ENCODE measurements at places on chromosomes 11 and 22.

DNA sequence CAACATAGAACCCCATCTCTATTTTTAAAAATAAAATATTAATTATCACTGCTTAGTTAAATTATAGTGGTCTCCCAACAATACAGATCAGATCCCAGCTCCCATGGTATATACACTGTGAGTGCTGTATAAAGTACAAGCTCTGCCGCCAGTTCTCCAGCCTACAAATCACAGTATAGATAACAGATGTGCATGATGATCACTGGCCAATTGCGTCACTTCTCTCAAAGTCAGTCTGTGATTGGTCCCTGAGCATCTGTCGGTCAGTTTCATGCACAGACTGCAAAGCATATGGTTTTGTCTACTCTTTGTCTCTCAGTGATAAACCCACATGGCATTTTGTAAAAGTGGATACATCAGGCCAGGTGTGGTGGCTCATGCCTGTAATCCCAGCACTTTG is 15.7 kb downstream of the PPARA start:
- H3K4me3 ChIP-seq = no peak overlapping the region
- H3K36me3 ChIP-seq = peaks cover 5% of the 10 kb centered on the region
- H3K4me1 ChIP-seq = peaks cover 7% of the 10 kb centered on the region
- DNase-seq = no peak

- no peaks in the 10 kb centered on the region for H3K4me1 ChIP-seq
- no peaks in the 10 kb centered on the region for H3K27me3 ChIP-seq
Measured at GRCh38 chr22:19786264-19786585, 25.6 kb downstream of the TBX1 start.

GRCh38 chr22:21946262-21946925 is 6.3 kb downstream of the PPM1F start:
- peak overlapping the region; percentile 65 for H3K27ac ChIP-seq
- H3K36me3 ChIP-seq = no peaks in the 10 kb centered on the region
- no peak for DNase-seq
- no peaks in the 10 kb centered on the region for H3K27me3 ChIP-seq
- peaks cover 42% of the 10 kb centered on the region for H3K4me1 ChIP-seq
- H3K4me3 ChIP-seq = no peak overlapping the region

- no peaks in the 10 kb centered on the region for H3K27me3 ChIP-seq
- H3K4me1 ChIP-seq = peaks cover 25% of the 10 kb centered on the region
- H3K27ac ChIP-seq = no peak overlapping the region
- no peak overlapping the region for H3K4me3 ChIP-seq
Measured at GRCh38 chr22:22929381-22930221, 42.0 kb downstream of the IGLL5 start.

DNA sequence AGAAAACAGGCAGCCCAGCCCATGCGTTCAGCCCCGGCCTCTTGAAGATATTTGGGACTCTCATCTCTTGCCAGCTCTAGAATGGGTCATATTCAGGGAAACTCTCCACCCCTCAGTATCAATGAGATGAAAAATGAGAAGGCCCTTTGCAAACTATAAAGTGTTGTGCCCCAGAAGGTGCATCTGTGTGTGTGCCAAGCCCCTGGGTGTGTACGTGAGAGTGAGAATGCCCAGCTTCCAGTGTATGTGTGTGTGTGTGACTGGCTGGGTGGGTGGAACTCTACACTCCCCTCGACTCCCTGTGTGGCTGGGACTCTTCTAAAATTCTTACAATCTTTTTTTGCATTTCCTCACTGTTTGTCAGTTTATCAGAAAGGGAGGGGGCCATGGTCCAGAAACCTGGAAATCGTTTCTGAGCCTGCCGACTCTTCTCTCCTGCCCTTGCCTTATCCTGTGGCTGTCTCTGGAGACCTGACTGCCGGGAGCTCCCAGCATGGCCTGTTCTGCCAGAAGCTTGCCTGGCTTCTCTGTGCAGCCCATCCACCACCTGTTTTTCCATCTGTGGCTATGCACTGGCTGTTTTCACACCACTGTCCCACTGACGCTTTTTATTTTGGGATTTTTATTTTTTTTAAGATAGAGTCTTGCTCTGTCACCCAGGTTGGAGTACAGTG is 1.2 kb downstream of the P2RY6 start:
- H3K27me3 ChIP-seq = peaks cover 28% of the 10 kb centered on the region
- H3K4me3 ChIP-seq = no peak overlapping the region
- H3K27ac ChIP-seq = no peak overlapping the region
- H3K36me3 ChIP-seq = no peaks in the 10 kb centered on the region
- DNase-seq = no peak
- H3K4me1 ChIP-seq = no peaks in the 10 kb centered on the region

DNA sequence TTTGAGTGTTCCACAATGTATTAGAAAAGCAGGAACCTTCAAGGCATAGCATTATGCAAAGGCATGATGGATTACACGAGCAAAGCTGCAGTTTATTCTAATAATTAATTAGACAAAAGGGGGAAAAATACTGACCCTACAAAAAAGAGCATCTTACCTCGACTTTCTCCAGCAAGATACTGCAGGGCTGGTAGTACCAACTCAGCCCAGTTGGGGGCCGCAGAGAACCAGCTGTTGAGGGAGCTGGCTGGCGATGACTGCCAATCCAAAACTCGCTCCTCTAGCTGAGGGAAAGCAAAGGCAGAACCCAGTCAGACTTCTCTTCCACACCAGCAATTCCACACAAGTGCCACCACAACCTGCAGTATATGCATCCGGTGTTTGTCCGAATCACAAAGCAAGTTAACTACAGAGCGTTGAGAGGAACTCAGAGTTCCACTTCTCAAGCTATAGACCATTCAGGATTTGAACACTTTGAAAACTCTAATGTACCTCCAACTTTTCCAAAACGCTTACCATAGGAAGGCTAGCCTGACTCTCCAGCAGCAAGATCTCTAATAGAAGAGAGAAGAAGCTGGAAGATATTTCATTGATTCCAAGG is 13.7 kb downstream of the NFRKB start:
- no peak overlapping the region for H3K27ac ChIP-seq
- no peak overlapping the region for H3K4me3 ChIP-seq
- no peak for DNase-seq
- no peaks in the 10 kb centered on the region for H3K27me3 ChIP-seq
- peaks cover 5% of the 10 kb centered on the region for H3K4me1 ChIP-seq
- H3K36me3 ChIP-seq = peaks cover 56% of the 10 kb centered on the region

DNA sequence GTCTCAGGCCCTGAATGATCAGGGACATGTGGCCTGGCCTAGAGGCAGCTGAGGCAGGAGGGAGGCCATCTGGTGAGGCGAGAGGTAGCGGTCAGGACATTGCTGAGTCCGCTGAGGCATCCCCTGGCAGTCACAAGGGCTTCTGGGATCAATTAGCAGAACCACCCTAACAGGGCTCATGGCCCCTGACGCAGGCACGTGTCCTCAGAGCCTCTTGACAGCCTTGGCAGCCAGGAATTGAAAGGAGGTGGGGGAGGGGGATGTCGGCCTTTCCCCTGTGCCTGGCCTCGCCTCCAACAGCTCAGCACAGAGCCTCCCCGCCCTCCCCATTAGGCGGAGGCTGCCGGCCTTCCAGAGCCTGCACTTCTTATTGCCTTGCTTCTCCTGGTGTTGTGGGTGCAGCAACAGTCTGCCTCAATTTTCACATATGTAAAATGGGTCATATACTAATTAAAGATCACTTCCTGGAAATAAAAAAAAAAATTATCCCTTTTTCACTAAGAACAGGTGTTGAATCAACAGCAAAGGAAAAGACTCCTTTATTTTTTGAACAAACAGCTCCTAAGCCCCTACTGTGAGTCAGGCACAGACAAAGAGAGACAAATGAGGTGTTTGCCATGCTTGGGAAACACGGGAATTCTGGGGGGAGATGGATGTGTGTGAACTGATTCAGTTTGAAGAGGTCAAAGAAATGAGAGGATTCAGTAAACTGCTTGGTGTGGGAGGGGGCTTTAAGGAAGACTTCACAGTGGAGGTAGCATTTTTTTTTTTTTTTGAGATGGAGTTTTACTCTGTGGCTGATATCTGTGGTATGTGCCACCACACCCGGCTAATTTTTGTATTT is 55.3 kb downstream of the NFAM1 start:
- no peak overlapping the region for H3K27ac ChIP-seq
- H3K36me3 ChIP-seq = peaks cover 2% of the 10 kb centered on the region
- H3K27me3 ChIP-seq = no peaks in the 10 kb centered on the region
- peaks cover 5% of the 10 kb centered on the region for H3K4me1 ChIP-seq
- DNase-seq = no peak

GRCh38 chr22:49586244-49586748 is 241.4 kb downstream of the BRD1 start:
- H3K27me3 ChIP-seq = no peaks in the 10 kb centered on the region
- no peak overlapping the region for H3K27ac ChIP-seq
- H3K36me3 ChIP-seq = peaks cover 3% of the 10 kb centered on the region
- no peak overlapping the region for H3K4me3 ChIP-seq

DNA sequence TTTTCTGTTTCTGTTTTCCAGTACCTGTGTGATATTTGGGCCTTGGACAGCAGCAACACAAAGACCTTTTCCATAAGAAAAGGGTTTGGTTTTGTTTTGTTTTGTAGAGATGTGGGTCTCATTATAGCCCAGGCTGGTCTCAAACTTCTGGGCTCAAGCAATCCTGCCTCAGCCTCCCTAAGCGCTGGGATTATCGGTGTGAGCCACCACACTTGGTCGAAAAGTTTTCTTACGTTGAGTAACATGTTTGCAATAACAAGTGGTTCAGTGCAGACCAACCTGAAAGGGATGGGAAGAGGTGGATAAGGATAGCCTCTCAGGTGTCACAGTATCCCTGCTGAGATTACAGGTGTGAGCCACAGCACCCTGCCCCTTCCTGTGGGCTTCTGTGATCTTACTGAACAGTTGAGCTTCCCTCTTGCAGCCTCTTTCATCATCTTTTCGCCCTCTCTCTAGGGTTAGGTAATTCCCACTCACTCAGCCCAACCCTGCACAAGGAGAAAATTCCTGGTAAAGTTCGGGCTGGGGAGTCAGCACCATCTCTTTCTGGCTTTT is 3.5 kb upstream of the MRPL48 start:
- H3K4me3 ChIP-seq = no peak overlapping the region
- DNase-seq = no peak
- peaks cover 9% of the 10 kb centered on the region for H3K36me3 ChIP-seq

GRCh38 chr11:57699813-57700212 is 12.2 kb downstream of the MED19 start:
- peaks cover 70% of the 10 kb centered on the region for H3K36me3 ChIP-seq
- no peaks in the 10 kb centered on the region for H3K27me3 ChIP-seq
- H3K4me1 ChIP-seq = no peaks in the 10 kb centered on the region
- H3K27ac ChIP-seq = no peak overlapping the region

GRCh38 chr11:33952805-33953204 is 60.9 kb upstream of the LMO2 start:
- H3K27me3 ChIP-seq = peaks cover 39% of the 10 kb centered on the region
- H3K4me3 ChIP-seq = no peak overlapping the region
- H3K4me1 ChIP-seq = no peaks in the 10 kb centered on the region
- no peak for DNase-seq

DNA sequence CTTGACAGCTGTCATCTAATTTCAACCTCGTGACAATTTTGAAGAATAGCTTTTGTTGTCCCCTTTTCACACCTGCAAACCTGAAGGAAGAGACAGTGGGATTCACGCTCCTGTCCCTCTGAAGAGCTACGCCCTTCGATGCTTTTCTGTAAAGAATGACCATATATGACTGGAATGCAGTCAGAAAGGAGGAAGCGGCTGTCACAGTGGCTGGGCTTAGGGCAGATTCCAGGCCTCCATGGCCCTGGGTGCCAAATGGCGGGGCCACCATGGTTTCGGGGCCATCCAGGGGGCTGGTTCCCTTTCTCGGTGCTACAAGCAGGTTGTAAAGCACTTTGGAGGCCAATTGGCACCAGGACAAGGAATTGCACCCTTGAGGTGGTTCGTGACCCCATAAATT is 22.2 kb upstream of the FGF19 start:
- H3K36me3 ChIP-seq = no peaks in the 10 kb centered on the region
- H3K4me3 ChIP-seq = no peak overlapping the region
- DNase-seq = no peak
- H3K27me3 ChIP-seq = peaks cover 93% of the 10 kb centered on the region

- no peaks in the 10 kb centered on the region for H3K36me3 ChIP-seq
- no peaks in the 10 kb centered on the region for H3K27me3 ChIP-seq
- no peak for DNase-seq
- no peak overlapping the region for H3K27ac ChIP-seq
- no peak overlapping the region for H3K4me3 ChIP-seq
Measured at GRCh38 chr11:110513846-110514437, 84.2 kb downstream of the FDX1 start.

GRCh38 chr11:102544594-102544993 is 14.0 kb upstream of the MMP7 start:
- no peaks in the 10 kb centered on the region for H3K4me1 ChIP-seq
- DNase-seq = no peak
- H3K36me3 ChIP-seq = no peaks in the 10 kb centered on the region
- H3K27ac ChIP-seq = no peak overlapping the region
- no peaks in the 10 kb centered on the region for H3K27me3 ChIP-seq

GRCh38 chr22:43110927-43111623 is 525 bp downstream of the BIK start:
- no peaks in the 10 kb centered on the region for H3K36me3 ChIP-seq
- peak overlapping the region; percentile 69 for H3K4me3 ChIP-seq
- no peak overlapping the region for H3K27ac ChIP-seq
- no peak for DNase-seq

- no peak for DNase-seq
- H3K4me1 ChIP-seq = peaks cover 11% of the 10 kb centered on the region
- H3K27me3 ChIP-seq = peaks cover 68% of the 10 kb centered on the region
- no peak overlapping the region for H3K4me3 ChIP-seq
- H3K27ac ChIP-seq = no peak overlapping the region
Measured at GRCh38 chr11:102114032-102114431, 3.8 kb downstream of the YAP1 start.

DNA sequence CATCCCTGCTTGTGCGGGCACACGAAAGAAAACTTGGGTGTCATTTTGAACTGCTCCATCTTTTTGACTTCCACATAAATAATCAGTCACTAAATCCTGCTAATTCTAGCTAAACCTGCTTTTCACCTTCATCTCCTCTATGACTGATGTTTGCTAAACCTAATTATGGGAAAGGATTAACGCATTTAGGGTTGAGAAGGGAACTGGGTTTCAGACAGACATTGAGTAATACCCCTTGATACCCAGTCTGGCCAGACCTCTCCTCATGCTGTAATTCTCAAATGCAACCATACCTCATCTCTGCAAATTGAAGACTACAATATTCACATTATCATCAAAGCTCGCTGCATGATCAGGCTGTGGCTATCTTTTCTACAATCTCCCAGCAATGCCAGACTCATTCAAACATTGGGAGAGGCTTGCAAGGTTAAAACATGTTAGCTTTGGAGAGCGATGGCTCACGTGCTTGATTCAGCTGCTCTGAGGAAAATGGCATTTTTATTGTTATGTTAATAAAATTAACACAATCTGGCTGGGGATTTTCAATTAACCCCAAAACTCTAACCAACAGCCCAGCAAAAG is 2.4 kb downstream of the HPS4 start:
- H3K4me1 ChIP-seq = peaks cover 57% of the 10 kb centered on the region
- peak overlapping the region; percentile 98 for H3K27ac ChIP-seq
- H3K27me3 ChIP-seq = no peaks in the 10 kb centered on the region
- DNase-seq = no peak
- peak overlapping the region; percentile 15 for H3K4me3 ChIP-seq

GRCh38 chr11:12206529-12206928 is 96.1 kb downstream of the MICAL2 start:
- no peaks in the 10 kb centered on the region for H3K27me3 ChIP-seq
- H3K4me3 ChIP-seq = no peak overlapping the region
- no peak for DNase-seq
- peak overlapping the region; percentile 55 for H3K27ac ChIP-seq

Measured in central memory CD8-positive, alpha-beta T cell (primary cell).